ENCODE measurements at places on chromosomes 3 and 15.

- no peak for DNase-seq
Observed at GRCh38 chr3:7640787-7641186, 779.9 kb downstream of the GRM7 start.

- no peak for DNase-seq
Observed at GRCh38 chr15:66850078-66850991, 148.3 kb downstream of the SMAD6 start.

GRCh38 chr3:50417637-50418033 is 58.3 kb upstream of the TMEM115 start:
- DNase-seq = no peak

DNA sequence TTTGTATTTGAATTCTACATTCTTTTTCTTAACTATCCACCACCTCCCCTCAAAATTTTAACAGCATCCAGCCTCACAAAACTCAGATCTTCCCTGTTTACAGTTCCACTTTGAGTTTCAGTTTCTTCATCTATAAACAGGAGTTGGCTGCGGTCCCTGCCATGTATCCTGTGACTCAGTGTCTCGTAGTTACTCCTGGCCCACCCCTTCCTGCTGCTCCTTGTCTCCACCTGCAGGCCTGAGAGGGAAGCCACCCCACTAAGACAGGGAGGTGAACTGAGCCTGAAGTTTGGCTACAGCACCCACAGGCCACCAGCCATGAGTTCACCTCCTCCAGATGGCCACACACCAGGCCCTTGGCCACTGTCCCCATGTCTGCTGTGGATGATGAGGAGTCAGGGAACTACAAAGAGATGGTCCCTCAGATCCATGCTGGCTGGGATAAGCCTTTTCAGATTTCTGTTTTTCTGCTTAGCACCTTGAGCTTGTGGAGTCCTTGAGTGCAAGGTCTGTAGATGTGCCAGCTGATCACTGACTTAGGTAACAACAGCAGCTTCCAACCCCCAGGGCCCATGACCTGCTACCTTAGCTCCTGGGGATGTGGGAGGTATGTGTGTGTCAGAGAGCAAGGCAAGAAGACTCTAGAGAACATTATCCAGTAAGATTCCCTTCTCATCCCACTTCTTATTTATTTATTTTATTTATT is 37.5 kb downstream of the CD86 start:
- no peak for DNase-seq

- DNase-seq = peak; percentile 56
Observed at GRCh38 chr15:79282371-79283251, at the start of gene ANKRD34C. TSS of gene ANKRD34C (plus strand) at chr15:79282722. CDS start at chr15:79293285, 10,563 bp downstream.

DNA sequence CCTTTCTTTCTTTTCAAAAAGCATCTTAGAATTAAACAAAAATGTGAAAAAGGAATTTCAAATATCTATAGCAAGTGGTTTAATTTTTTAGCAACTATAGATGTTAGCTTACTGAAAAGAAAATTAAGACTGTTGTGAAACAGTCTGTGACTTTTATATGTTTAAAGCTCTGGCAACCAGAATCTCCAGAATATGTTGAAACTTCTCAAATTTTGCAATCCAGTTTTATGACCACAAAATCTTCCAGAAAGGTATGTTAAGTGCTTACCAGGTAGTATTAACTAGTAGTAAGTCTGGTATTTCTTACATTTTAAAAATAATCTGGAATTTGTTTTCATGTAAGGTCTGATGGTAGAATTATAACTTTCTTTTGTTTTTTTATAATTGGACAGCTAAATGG is 235.0 kb downstream of the SLC9A9 start:
- no peak for DNase-seq

DNA sequence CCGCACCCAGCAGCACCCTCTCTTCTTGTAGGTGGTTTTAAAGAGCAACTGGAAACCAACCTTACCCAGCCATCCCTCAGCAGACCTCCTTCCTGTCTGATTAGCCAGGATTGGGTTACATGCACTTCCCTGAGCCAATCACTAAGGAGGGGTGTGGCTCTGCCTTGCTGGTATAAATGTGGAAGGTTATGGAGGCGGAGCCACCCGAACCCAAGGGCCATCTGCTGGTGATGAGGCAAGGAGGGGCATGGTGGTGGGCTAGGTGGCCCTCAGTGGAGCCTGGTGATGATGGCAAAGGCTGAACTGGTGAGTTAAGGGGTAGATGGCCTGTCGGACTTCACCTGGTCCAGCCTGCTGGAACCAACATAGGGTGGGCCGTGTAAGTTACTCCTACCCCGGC is 39.8 kb downstream of the CCDC33 start:
- no peak for DNase-seq

DNA sequence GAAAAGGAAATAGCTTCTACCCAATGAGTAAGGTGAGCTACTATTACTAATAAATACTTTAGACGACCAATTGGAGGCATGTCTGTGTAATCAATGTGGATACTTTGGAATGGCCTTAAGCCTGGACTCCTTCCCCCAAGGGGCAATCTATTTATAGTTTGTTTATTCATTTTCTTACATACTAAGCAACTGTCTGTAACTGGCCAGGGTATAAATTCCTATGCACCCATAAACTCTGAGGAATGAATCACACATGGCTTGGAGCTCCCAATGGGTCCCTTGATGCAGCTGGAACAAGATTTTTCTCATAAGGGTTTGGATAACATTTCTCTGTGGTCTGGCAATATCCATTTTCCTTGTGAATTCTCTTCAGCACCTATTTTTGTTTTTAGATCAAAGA is 506.8 kb downstream of the EDEM1 start:
- no peak for DNase-seq

DNA sequence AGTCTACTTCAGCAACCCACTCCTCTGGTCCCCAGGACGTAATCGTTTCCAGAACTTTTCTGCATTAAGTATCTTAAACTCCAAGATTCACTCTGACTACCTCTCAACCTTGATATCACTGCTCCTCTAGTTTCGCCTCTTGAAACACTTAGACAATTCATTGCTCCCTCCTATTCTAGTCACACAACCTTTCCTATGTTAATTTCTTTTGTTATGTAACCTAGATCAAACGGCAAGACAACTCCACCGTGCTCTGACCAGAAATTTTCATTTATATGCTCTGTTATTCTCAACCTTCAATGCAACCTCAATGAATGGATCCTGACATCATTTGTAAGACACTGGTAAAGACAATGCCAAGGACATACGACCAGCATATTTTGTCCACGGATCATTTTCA is 71.3 kb downstream of the CADM2 start:
- DNase-seq = no peak

- DNase-seq = peak; percentile 98
Observed at GRCh38 chr3:13077431-13078162, 4.4 kb upstream of the IQSEC1 start.

DNA sequence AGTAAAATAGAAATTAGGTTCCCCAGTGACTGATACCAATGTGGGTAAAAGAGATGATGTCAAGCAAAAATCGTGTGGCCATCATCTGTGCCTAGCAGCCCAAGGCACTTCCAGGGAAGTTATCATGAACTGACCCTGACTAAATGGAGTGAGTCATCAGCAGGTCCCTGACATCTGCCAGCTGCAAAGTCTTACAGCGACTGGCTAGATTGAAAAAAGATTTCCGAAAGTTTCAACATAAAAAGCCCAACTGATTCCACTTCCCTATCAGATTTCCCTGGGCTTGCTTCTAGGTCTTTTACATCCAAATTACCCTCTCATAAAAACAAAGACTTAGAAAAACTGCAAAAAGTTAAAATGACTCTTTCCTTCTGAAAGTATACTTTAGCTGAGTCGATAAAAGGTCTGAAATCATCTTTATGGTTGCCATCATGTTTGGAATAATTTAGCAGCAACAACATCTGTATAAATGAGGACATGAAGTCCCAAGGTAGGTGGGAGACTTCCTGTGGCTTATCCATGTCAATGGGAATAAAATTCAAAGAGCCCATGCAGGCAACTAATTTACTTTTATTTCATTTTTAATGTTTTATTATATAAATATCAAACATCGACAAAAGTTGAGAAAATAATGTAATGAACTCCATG is 342.8 kb downstream of the ERC2 start:
- DNase-seq = no peak

GRCh38 chr15:61032600-61033286 is 196.4 kb downstream of the RORA start:
- no peak for DNase-seq

- DNase-seq = no peak
Observed at GRCh38 chr15:36755341-36756000, 176.0 kb downstream of the CDIN1 start.

GRCh38 chr15:63565536-63566186 is 31.5 kb upstream of the FBXL22 start:
- no peak for DNase-seq

DNA sequence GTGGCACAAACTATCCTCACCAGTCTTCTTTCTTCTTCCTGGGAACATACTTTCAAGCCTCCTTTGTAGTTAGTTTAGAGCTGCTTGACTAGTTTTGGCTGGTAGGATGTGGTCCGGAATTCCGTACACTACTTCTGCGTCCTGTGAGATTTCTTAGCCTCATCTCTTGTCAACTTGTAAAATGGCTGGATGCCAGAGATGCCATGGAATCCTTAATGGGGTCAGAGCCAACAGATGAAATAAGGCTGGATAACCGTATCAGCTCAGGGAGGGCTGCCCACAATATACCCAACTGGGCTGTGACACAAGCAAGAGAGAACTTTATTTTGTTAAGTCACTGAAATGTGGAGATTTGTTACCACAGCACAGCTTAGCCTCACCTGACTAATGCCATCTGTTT is 466.9 kb upstream of the MDFIC2 start:
- DNase-seq = no peak

DNA sequence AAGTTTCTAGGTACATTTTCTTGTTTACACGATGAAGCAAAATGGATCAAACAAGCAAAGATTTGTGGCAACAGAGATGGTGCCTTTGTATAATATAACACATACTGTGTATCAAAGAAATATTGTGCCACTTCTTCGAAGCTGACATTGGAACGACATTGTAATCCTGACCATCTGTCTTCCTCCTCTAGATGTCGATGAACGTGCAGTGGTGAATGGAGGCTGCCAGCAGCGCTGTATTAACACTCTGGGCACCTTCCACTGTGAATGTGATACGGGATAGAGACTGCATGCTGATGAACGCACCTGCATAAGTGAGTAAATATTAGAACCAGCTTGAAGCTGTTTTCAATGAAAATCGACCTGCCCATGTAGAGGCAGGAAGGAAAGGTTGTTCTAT is 613.3 kb upstream of the GOLIM4 start:
- no peak for DNase-seq

DNA sequence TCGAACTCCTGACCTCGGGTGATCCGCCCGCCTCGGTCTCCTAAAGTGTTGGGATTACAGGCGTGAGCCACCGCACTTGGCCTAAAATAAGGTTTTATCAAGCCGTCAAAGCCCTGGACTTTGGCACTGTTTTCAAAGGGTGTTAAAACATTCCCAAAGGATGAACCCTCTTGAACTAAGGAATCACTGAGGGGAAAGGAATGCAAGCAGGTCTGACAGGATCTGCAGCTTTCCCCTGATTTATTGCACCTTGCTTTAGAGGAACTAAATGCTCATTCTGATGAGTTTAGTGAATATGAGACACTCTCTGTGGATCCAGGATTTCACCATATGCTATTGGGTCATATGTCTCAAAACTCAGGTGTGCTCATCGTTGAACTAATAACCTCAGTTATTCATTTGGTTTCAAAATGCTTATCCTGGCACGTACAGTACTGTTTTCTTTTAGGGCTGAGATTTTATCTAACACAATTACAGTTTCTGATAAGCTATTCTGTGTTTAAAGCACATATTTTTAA is 63.0 kb upstream of the TSC22D2 start:
- no peak for DNase-seq

DNA sequence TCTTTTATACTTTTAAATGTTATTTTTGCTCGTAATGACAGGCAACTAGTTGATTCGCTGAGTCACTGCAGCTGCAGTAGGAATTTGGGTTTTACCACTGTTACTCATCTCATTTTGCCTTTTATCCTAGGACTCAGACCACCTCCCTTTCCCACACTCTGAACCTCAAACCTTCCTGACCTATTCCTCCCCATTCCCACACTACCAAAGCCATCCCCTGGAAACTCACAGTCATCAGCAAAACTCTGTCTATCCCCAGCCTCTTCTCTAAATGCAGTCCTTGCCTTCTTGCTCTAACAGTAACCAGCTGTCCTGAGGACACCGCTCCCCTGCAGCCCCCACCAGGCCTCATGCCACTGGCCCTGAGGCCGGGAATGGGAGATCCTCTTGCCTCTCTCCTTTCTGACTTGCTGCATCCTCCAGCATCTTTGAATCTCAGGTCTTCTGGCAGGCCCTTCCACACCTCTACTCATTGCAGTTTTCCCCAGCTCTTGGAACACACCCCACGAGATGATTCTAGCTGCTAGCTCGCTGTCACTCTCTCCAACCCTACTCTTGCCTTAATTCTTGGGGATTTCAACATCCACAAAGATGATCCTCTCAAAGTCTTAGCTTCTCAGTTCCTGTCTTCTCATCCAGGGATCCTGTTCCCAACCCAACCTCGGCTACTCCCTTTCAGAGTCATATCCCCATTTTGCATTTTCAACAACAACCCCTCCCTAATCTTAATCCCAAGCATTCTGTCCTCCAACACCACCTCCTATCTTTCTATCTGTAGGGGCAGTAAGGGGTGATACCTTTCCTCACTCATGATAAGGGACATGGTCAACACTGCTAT is 55.9 kb upstream of the C3orf80 start:
- DNase-seq = no peak

- DNase-seq = no peak
Observed at GRCh38 chr15:51312166-51313073, 26.0 kb downstream of the CYP19A1 start.

DNA sequence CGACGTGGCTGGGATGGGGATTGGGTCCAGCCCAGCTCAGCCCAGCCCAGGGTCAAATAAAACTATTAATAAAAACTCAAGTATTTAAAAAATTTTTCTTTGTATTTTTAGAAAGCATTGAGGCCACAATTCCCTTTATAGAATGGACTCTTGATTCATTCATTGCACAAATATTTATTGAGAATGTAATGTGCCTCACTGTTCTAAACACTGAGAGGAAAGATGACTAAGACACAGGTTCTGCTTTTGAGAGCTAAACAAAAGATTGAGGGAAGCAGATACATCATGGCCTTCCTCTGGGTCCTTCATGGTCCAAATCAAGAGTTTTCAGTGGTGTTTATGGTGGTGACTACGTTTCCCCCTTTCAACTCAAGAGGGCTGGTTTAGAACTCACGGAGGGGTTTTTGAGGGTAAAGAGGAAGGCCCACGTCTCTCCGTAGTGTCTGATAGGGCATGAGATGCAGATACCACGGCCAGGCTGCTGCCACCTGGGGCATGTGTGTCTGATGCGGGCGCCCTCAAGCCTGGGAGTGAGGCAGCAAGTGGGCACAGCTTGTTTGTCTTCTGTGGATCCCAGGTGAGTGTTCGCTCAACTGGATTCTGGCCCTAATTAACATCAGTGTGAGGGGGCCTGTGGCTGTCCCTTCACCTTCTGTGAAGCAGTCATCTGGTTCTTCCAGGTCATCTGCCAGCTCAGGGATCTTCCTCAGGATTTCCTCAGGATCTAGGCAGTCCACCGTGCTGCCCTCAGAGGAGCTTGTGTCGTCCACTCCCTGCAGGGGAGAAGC is 73.5 kb upstream of the SCN5A start:
- no peak for DNase-seq

Measured in dorsolateral prefrontal cortex (tissue), 122 donors.